ENCODE measurements at places on chromosomes 5 and 9.

GRCh38 chr5:158979749-158980521 lies 119.8 kb downstream of the EBF1 start:
- H3K36me3 ChIP-seq = no peaks in the 10 kb centered on the region
- peaks cover 3% of the 10 kb centered on the region for H3K27me3 ChIP-seq
- no peak for DNase-seq
- H3K4me1 ChIP-seq = no peaks in the 10 kb centered on the region

DNA sequence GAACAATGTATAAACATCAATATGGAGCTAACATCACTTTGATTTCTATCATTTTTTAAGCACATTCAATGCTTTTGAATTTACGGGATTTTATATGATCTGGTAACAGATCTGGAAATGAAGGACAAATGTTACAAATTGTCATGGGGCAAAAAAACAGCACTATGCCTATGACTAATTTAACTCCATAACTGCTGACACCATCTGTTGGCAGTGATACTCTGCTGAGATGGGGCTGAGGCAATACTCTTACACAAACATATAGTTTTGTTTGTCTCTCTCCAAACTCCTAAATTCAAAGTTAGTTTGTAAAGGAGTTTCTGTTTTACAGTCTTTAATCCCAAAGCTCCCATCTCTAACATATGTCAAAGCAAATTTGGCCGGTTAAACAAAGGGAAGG lies 132.5 kb upstream of the FER start:
- peaks cover 10% of the 10 kb centered on the region for H3K27me3 ChIP-seq
- H3K36me3 ChIP-seq = no peaks in the 10 kb centered on the region
- H3K4me1 ChIP-seq = no peaks in the 10 kb centered on the region

DNA sequence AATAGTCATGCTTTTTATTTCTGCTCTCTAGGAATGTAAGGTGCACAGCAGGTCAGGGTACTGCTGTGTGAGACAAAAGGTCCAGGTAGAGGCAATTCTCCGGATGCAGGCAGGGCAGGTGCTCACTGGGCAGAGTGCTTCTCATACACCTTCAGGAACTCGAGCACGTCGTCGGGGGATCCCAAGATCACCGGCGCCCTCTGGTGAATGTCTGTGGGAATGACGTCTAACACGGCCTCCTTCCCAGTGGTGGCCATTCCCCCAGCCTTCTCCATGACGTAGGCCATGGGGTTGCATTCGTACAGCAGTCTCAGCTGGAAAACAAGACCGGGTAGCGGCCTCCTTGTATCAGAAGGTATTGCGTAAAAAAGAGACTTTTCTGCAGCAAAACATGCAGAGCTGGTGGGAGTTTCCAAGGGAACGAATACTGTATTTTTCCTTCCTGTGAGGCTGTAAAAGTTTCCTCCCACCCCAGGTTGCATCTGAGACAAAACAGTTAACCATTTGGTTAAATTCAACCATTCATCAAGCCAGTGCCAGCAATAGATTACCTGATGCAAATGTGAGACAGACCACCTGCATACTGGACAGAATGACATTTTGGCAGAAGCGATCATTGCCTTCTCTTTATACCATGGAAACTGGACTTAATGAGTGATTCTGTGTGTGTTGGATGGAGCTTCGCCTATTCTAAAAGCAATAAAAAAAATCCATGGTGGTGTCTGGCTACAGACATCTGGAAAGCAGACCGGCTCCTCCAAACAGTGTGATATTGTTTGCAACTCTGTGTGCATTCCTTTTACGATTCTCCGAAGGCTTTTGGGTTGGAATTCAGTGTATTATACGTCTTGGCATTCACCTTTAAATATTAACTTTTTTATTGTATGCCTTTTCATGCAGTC lies 9.9 kb upstream of the FBP2 start:
- H3K36me3 ChIP-seq = peaks cover 1% of the 10 kb centered on the region
- H3K27ac ChIP-seq = no peak overlapping the region
- H3K4me3 ChIP-seq = no peak overlapping the region
- H3K4me1 ChIP-seq = peaks cover 6% of the 10 kb centered on the region
- peak; percentile 87 for DNase-seq

DNA sequence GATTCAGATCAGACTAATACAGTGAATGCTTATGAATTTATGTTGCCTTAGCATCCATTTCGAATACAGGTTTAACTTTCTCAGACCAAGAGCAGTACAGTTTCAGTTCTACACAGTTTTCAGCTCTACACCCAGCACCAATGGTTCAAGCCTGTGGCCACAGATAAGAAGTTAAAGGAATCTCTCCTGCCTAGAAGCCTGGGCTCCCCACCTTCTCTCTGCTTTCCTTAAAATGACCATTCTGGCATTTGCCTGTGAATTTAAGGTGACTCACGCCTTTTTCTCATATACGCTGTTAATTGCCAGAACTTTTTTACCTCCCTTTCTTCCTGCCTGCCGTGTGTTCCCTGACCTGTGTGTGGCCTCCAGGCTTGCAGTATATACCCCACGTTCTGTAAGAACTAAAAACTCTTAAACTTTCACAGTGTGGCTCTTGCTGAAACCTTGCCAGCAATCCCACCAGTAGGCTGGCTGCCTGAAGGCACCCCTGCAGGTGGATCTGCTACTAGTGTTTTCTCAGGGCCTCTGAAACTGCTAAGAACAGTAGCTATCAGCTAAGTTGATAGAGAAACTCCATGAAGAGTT lies 692.8 kb upstream of the CDH18 start:
- no peaks in the 10 kb centered on the region for H3K27me3 ChIP-seq
- no peak overlapping the region for H3K4me3 ChIP-seq
- H3K27ac ChIP-seq = no peak overlapping the region
- H3K4me1 ChIP-seq = no peaks in the 10 kb centered on the region

- H3K4me1 ChIP-seq = peaks cover 86% of the 10 kb centered on the region
- H3K27ac ChIP-seq = peak overlapping the region; percentile 77
- H3K27me3 ChIP-seq = no peaks in the 10 kb centered on the region
Observed at GRCh38 chr5:68261569-68262065, 46.1 kb downstream of the PIK3R1 start.

- no peaks in the 10 kb centered on the region for H3K4me1 ChIP-seq
- no peak for DNase-seq
- H3K36me3 ChIP-seq = no peaks in the 10 kb centered on the region
- no peak overlapping the region for H3K27ac ChIP-seq
Observed at GRCh38 chr5:30279237-30279636, 914.2 kb upstream of the CDH6 start.

GRCh38 chr5:176736931-176737745 lies 73.2 kb upstream of the UNC5A start:
- H3K4me3 ChIP-seq = no peak overlapping the region
- H3K27ac ChIP-seq = no peak overlapping the region
- no peak for DNase-seq
- no peaks in the 10 kb centered on the region for H3K36me3 ChIP-seq

GRCh38 chr9:127710204-127710783 lies 3.5 kb downstream of the CFAP157 start:
- DNase-seq = no peak
- peaks cover 18% of the 10 kb centered on the region for H3K4me1 ChIP-seq
- peaks cover 5% of the 10 kb centered on the region for H3K36me3 ChIP-seq
- no peaks in the 10 kb centered on the region for H3K27me3 ChIP-seq

- H3K27me3 ChIP-seq = peaks cover 5% of the 10 kb centered on the region
- H3K4me1 ChIP-seq = no peaks in the 10 kb centered on the region
- no peak overlapping the region for H3K27ac ChIP-seq
- H3K4me3 ChIP-seq = no peak overlapping the region
Observed at GRCh38 chr9:127133739-127134167, 11.3 kb upstream of the ANGPTL2 start.

DNA sequence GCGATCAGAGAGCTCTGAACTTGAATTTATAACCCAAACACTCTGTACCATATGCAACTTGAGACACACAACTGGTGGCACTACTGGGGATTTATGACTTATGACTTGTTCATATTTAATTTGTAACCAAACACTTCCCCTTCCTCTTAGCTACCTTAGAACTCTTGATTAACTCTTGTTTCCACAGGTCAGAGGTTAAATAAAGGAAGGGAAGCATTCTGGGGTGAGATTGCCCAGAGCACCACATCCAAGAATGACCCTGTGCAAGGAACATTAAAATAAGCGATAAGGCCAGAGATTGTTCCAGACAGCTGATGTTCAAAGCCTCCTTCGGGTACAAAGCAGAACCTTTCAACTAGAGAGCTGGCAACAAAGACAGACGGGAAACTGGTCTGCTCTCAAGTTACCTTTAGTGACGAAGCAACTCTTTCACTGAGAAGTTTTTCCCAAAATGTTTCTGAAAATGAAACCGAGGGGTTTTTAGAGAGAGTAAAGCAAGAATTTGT lies 242.6 kb downstream of the DENND1A start:
- H3K36me3 ChIP-seq = peaks cover 14% of the 10 kb centered on the region
- H3K4me1 ChIP-seq = peaks cover 48% of the 10 kb centered on the region
- peak overlapping the region; percentile 26 for H3K27ac ChIP-seq
- DNase-seq = no peak
- no peaks in the 10 kb centered on the region for H3K27me3 ChIP-seq

DNA sequence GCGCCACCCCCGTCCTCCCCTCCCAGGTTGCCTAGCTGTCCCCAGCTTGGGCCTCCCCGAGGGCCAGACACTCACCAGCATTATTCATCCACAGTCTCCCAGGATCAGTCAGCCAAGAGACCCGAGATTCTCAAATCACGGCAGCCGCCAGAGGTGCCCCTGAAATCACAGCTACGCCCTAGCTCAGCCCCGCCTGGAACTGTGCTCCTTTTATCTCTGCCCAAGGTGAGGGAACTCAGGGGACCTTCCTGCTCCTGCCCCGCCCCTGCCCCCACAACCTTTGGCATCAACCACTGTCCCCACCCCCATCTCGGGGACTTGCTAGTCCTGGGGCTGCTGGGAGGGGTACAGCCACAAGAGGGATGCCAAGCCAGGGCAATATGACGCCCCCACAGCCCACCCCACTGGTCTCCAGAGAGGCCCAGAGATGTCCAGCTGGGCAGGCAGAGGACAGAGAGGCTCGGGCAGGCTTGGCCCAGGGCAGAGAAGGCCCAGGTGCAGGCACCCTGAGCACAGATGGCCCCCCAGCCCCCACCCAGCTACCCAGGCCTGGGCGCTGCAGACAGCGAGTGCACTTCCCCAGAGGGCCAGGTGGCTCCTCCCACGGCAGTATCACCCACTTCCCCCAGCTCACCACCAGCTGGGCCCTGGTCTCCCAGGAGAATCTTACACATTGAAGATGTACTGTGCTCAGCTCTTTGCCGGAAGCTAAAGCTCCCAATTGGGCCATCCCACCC lies at the start of gene FUT7:
FUT7 (minus strand) TSS at position 185 of the 737 bp plus-strand sequence; CDS start at position 88, 97 bp downstream.
- peak within 1 kb of the TSS; percentile 52 for H3K4me3 ChIP-seq
- H3K27ac ChIP-seq = no peak within 1 kb of the TSS
- no peaks in the 10 kb centered on the region for H3K36me3 ChIP-seq
- peak; percentile 73 for DNase-seq

DNA sequence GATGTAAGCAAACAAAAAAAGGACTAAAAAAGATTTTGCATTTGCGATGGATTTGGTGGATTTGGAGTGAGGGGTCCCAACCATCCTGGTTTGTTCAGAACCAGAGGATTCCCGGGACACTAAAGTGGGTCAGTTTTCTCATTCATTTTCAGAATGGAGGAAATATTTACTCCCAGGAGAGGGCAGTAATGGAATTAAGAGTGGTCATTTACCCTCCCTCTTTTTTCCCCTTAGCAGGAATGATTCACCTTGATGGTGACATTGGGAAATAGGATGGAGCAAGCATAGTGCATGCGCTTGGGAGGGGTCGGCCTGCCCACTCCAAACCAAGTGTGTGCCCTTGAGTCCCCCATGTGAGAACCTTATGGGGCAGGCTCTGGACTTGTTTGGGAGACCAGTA lies 164.2 kb upstream of the PUM3 start:
- no peaks in the 10 kb centered on the region for H3K4me1 ChIP-seq
- H3K4me3 ChIP-seq = no peak overlapping the region
- no peak overlapping the region for H3K27ac ChIP-seq

- no peak overlapping the region for H3K27ac ChIP-seq
- H3K4me3 ChIP-seq = no peak overlapping the region
- no peak for DNase-seq
- H3K36me3 ChIP-seq = no peaks in the 10 kb centered on the region
Observed at GRCh38 chr9:36768677-36769076, 196.0 kb downstream of the MELK start.

DNA sequence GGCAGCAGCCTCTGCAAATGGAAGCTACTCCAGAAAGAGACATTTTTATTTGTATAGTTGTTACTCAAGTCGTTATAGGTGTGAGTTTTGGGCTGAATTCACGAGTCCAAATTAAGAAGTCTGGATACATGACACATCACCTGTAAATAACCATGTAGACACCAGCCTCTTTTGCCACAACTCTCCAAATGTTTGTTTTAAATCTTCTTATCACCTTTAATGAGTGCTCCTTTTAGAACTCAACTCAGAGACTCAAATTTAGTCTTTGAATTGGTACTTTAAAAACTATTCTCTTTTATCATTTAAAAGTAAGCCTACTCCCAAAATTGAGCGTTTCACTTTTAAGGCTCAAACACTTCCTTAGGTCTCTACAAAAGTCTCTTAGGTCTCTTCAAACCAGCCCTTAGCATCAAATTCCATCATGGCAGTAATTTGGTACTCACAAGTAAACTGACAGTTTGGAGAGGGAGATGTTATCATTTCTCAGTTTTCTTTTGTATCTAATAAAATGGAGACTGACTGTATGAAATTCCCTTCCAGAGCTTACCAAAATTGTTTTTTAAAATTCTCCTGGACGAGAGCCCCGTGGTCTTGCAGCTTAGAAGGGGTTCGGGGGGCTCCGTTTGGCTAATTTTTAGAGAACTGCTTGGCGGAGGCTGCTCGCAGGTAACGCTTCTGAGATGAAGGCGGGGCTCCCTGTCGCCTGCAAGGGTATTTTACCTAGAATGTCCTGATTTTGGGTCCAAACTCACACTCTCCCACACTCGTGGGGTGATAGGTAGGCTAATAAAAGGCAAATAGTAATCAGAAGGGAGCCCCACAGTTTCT lies 194.6 kb downstream of the MEF2C start:
- DNase-seq = no peak
- H3K36me3 ChIP-seq = no peaks in the 10 kb centered on the region
- H3K4me1 ChIP-seq = peaks cover 20% of the 10 kb centered on the region
- H3K27me3 ChIP-seq = peaks cover 84% of the 10 kb centered on the region
- H3K27ac ChIP-seq = no peak overlapping the region

GRCh38 chr5:95595289-95595931 lies 24.5 kb upstream of the GPR150 start:
- H3K27ac ChIP-seq = no peak overlapping the region
- peaks cover 5% of the 10 kb centered on the region for H3K36me3 ChIP-seq
- H3K4me1 ChIP-seq = peaks cover 24% of the 10 kb centered on the region
- H3K4me3 ChIP-seq = no peak overlapping the region
- H3K27me3 ChIP-seq = no peaks in the 10 kb centered on the region
- no peak for DNase-seq

GRCh38 chr5:178069909-178070308 lies 43.4 kb upstream of the N4BP3 start:
- peaks cover 3% of the 10 kb centered on the region for H3K27me3 ChIP-seq
- peaks cover 3% of the 10 kb centered on the region for H3K4me1 ChIP-seq
- no peak overlapping the region for H3K4me3 ChIP-seq
- H3K27ac ChIP-seq = no peak overlapping the region
- H3K36me3 ChIP-seq = no peaks in the 10 kb centered on the region
- DNase-seq = peak; percentile 73

DNA sequence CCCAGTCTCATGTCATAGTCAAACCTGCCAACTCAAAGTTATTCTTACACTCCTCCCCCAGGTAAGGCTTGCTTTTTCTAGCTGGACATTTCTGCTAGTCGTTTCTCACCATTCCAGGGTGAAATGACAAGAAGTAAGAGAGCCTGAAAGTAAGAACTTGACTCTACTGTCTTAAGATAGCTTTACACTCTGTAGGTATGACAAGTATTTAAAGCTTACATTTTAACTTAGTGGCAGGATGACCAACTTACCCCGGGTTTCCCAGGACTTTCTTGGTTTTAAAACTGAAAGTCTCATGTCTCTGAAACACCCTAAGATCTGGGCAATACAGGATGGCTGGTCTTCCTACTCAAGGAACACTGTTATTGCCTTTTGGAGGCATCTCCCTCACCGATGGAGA lies 67.5 kb upstream of the PIK3R1 start:
- no peak overlapping the region for H3K4me3 ChIP-seq
- H3K27me3 ChIP-seq = no peaks in the 10 kb centered on the region
- no peak overlapping the region for H3K27ac ChIP-seq
- peaks cover 7% of the 10 kb centered on the region for H3K4me1 ChIP-seq
